ENCODE measurements at places on chromosomes 3 and 15. TPM values are rescaled to one million over a fixed set of nuclear protein-coding genes. Genes with fewer than 3 reads are reported as not detected.

The DAZL gene
- not detected for total RNA-seq

DNA sequence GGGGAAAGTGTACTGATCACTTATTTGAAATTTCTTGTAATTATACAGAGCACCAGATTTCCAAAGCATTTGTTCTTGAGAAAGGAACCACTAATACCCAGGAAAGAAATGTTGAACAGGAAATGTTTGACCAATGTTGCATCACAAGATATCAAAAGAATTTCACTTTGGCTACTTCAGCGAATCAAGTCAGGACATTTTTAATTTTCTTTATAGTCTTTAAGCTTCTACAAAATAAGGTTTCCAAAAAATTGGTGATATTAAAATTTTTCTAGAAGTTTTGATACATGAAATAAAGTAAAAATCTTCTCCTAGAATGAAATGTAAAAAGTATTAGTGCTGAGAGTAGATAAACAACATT, 421.9 kb downstream of the MECOM start:
- H3K27ac ChIP-seq: no peak overlapping the region
- no peaks in the 10 kb centered on the region for H3K36me3 ChIP-seq
- no peak for DNase-seq
- no peaks in the 10 kb centered on the region for H3K4me1 ChIP-seq

DNA sequence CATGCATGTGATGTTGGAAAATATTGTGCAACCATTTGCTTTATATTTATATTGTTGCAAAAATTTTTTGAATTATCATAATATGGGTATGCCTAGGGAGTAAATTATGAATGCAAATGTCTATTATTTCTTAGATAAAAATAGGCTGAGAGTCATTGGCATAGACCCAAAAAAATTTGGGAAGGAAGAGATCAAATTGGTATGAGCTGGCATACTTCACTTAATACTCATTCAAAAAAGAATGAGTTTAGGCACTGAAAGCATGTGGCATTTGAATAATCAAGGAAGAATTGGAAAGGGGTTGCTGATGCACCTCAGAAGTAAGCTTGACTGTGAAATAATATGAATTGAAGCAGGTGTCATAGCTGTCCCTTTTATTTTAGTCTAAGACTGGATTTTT, 764.0 kb upstream of the DPPA4 start:
- no peaks in the 10 kb centered on the region for H3K36me3 ChIP-seq
- H3K4me3 ChIP-seq: no peak overlapping the region
- H3K4me1 ChIP-seq: no peaks in the 10 kb centered on the region
- no peak overlapping the region for H3K27ac ChIP-seq
- DNase-seq: no peak
- peaks cover 2% of the 10 kb centered on the region for H3K27me3 ChIP-seq

- H3K4me3 ChIP-seq: no peak overlapping the region
- no peaks in the 10 kb centered on the region for H3K36me3 ChIP-seq
- no peak overlapping the region for H3K27ac ChIP-seq
- H3K27me3 ChIP-seq: no peaks in the 10 kb centered on the region
- DNase-seq: no peak
Observed at GRCh38 chr15:66798426-66799061, 96.5 kb downstream of the SMAD6 start.

The FGF12 gene
- total RNA-seq: not detected

The CADPS gene
- total RNA-seq: not detected

DNA sequence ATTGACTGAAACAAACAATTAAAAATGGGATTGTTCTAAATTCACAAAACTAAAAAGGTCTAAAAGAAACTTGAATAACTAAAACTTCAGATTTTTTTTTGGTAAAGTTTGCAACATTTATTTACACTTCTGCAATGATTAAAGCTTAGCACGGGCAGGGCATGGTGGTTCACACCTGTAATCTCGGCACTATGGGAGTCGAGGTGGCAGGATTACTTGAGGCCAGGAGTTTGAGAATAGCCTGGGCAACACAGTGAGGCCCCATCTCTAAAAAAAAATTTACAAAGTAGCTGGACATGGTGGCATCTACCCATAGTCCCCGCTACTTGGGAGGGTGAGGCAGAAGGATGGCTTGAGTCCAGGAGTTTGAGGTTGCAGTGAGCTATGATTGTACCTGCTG, 31.6 kb downstream of the TLNRD1 start:
- DNase-seq: no peak
- H3K4me3 ChIP-seq: no peak overlapping the region
- no peaks in the 10 kb centered on the region for H3K36me3 ChIP-seq
- H3K27ac ChIP-seq: no peak overlapping the region
- no peaks in the 10 kb centered on the region for H3K4me1 ChIP-seq

DNA sequence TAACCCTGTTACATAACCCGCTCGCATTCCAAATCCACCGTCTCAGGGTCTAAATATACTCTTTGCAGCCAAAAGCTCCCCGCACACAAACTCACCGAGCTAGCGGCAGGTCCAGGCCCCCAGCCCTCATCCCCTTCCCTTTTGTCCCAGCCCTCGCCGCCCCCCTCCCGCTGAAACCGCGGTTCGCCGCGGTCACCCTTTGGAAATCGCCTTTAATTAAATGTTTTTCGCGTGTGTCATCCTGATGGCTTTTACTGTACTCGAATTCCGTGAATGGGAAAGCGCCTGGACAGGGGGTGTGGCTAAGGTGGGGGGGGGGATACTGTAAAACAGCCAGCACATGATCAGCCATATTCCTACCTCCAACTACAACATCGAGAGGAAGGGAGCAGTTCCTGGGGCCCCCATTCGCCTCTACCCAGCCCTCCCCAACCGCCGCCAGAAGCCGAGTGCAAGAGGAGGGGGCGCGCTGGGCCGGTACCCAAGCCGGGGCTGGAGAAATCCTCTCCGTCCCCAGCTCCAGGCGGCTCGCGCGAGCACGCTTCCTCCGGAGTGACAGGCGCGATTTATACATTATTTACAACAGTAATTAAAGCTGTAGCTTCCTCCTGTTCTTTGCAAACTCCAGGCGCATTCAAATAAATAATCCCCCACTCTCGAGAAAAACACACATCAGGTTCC, 1.7 kb downstream of the RORA start:
- peaks cover 17% of the 10 kb centered on the region for H3K4me1 ChIP-seq
- H3K4me3 ChIP-seq: no peak overlapping the region
- no peak overlapping the region for H3K27ac ChIP-seq
- DNase-seq: no peak

The NANOGP8 gene
- total RNA-seq: not detected

The FLNB gene
- 40.8 TPM for total RNA-seq

- no peaks in the 10 kb centered on the region for H3K4me1 ChIP-seq
- no peak overlapping the region for H3K27ac ChIP-seq
- DNase-seq: no peak
- H3K36me3 ChIP-seq: no peaks in the 10 kb centered on the region
- H3K27me3 ChIP-seq: peaks cover 5% of the 10 kb centered on the region
Observed at GRCh38 chr3:149352556-149352955, 19.1 kb upstream of the TM4SF18 start.

GRCh38 chr15:31799319-31799714, 231.0 kb upstream of the CHRNA7 start:
- H3K27me3 ChIP-seq: no peaks in the 10 kb centered on the region
- H3K4me1 ChIP-seq: no peaks in the 10 kb centered on the region
- no peak overlapping the region for H3K4me3 ChIP-seq
- no peak overlapping the region for H3K27ac ChIP-seq
- no peaks in the 10 kb centered on the region for H3K36me3 ChIP-seq

- H3K4me1 ChIP-seq: no peaks in the 10 kb centered on the region
- H3K27ac ChIP-seq: no peak overlapping the region
- H3K27me3 ChIP-seq: no peaks in the 10 kb centered on the region
- no peak overlapping the region for H3K4me3 ChIP-seq
- no peaks in the 10 kb centered on the region for H3K36me3 ChIP-seq
Observed at GRCh38 chr15:24940236-24940635, 14.6 kb upstream of the SNRPN start.

DNA sequence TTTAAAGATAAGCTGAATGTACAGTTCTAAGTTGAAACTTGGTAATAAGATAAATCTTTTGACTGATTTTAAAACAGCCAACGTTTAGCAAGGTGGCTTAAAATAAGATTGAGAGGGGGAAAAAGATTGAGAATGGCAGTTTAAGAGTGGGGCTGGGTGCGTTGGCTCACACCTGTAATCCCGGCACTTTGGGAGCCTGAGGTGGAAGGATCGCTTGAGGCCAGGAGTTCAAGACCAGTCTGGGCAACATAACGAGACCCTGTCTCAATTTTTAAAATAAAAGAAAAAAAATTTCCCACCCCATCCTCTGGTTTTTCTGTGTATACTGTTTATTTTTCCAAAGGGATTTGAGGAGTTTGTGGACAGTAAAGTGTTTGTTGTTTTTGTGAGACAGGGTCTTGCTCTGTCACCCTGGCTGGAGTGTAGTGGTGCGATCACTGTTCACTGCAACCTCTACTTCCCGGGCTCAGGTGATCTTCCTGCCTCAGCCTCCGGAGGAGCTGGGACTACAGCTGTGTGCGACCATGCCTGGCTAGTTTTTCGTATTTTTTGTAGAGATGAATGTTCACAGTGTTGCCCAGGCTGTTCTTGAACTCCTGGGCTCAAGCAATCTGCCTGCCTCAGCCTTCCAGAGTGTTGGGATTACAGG, 3.0 kb downstream of the MAPK6 start:
- peak overlapping the region; percentile 80 for H3K27ac ChIP-seq
- H3K4me1 ChIP-seq: peaks cover 29% of the 10 kb centered on the region
- H3K27me3 ChIP-seq: no peaks in the 10 kb centered on the region
- no peak for DNase-seq

The CNTN6 gene
- not detected for total RNA-seq

GRCh38 chr15:75646944-75647364, 758 bp upstream of the SNX33 start:
- peak overlapping the region; percentile 47 for H3K27ac ChIP-seq
- peak overlapping the region; percentile 75 for H3K4me3 ChIP-seq
- DNase-seq: no peak
- peaks cover 3% of the 10 kb centered on the region for H3K27me3 ChIP-seq
- no peaks in the 10 kb centered on the region for H3K36me3 ChIP-seq
- H3K4me1 ChIP-seq: peaks cover 28% of the 10 kb centered on the region
